ENCODE measurements at places on chromosomes 1 and 21.
A peak's percentile ranks its signal among the peaks of the same experiment; 100 is the strongest.

- DNase-seq: no peak
These were observed 8.3 kb downstream of the SUSD4 start for GRCh38 chr1:223355699-223356098.

GRCh38 chr1:193562121-193562520 is 375.7 kb upstream of the B3GALT2 start:
- no peak for DNase-seq

DNA sequence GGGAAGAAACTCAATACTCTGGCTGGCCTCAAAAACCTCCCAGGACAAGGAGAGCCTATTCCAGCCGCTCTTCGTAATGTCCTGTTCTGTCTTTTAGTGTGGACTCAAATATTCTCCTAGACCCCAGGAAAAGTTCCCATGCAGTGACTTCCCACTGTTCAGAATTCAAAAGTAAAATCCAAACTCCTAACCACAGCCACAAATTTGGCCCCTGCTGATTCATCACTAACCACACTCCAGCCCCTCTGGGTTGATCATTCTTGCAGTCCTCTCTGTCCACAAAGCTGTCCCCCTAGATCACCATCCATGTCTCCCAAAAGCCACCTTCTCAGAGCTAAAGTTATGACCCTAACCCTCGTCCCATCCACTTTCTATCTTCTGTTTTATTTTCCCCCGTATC is 5.1 kb downstream of the CTNNBIP1 start:
- DNase-seq: peak; percentile 49

GRCh38 chr1:246280551-246280950 is 226.5 kb downstream of the SMYD3 start:
- DNase-seq: peak; percentile 39

DNA sequence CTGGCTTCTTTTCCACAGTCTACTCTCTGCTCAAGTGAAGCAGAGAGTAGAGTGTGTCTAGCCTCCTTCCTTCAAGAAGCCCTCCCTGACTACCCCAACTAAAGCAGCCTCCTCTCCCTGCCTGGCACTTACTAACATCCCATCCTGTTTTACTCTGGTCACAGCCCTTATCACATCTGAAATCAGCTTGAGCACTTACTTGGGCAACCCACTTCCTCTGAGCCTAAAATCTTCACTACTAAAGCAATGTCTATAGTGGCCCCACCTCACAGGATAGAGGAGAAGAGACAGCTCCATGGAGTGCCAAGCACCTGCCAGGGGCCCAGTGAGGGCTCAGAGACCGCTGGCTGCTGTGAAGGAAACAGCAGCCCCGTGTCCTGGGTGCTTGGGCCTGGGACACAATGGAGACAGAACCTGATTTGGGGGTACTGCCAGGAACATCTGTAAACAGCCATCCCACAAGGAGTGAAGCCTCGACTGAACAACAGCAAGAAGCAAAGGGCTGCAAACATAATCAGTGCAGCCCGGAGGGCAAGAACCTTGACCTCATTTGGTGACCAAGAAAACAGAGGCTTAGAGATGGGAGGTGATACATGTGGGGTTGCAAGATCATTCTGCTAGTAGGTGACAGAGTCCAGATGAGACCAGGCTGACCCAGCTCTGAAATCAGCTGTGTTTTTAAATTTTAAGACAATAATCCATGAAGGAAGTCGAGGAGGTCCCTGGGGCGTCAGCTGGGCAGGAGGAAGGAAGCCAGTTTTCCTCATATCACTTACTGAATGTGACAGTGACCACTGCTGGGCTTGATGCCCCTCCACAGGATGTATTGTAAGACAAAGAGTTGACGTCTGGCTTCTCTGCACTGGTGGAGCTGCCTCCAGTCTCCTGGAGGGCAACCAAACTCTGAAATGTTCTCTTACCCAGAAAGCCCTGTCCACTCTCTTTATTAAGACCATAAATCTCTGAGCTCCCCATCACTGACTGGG is 710.6 kb downstream of the MATN1 start:
- no peak for DNase-seq

GRCh38 chr1:230728710-230729392 is 14.9 kb upstream of the AGT start:
- DNase-seq: peak; percentile 13

- no peak for DNase-seq
These were observed 39.1 kb downstream of the RPS6KC1 start for GRCh38 chr1:213089924-213090677.
